Ovary (tissue), 10 donors: ENCODE measurements at places on chromosomes 5 and 9. TPM values are rescaled to one million over a fixed set of nuclear protein-coding genes. Genes with fewer than 3 reads are reported as not detected.

- DNase-seq: peak; percentile 92
These were observed 31.3 kb downstream of the ADAMTS2 start for GRCh38 chr5:179313849-179314521.

DNA sequence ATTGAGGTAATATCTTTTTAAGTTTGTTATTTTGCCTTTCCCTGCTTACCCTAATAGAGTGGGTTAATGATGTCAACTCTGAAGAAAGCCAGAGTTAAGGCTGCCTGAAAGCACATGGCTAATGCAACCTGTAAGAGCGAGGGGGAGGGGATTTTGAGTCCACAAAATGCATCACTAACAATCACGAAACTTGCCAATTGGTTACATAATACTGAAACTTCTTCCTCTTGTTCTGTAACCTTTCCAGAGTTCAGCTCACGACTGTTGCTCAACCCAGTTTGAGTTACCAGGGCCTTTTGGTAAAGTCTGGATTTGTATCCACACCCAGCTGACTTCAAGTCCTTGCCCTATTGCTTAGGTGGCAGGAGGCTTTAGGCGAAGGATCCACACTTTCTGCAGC is 308.8 kb downstream of the EFNA5 start:
- DNase-seq: no peak

DNA sequence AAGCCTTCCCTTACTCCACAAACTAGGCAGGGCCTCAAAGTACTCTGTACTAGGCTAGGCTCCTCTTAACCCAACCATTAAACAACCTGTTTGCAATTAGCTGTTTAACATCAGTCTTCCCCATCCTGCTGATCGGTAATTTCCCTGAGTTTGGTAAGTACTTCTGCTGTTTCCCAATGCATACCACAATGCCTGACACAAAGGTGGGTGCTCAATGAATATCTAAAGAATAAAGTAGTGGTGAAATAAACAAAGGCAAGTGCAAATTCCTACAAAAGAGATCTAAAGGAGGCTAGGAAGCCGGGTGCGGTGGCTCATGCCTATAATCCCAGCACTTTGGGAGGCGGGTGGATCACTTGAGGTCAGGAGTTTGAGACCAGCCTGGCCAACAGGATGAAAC is 25.0 kb downstream of the FBXW2 start:
- no peak for DNase-seq

DNA sequence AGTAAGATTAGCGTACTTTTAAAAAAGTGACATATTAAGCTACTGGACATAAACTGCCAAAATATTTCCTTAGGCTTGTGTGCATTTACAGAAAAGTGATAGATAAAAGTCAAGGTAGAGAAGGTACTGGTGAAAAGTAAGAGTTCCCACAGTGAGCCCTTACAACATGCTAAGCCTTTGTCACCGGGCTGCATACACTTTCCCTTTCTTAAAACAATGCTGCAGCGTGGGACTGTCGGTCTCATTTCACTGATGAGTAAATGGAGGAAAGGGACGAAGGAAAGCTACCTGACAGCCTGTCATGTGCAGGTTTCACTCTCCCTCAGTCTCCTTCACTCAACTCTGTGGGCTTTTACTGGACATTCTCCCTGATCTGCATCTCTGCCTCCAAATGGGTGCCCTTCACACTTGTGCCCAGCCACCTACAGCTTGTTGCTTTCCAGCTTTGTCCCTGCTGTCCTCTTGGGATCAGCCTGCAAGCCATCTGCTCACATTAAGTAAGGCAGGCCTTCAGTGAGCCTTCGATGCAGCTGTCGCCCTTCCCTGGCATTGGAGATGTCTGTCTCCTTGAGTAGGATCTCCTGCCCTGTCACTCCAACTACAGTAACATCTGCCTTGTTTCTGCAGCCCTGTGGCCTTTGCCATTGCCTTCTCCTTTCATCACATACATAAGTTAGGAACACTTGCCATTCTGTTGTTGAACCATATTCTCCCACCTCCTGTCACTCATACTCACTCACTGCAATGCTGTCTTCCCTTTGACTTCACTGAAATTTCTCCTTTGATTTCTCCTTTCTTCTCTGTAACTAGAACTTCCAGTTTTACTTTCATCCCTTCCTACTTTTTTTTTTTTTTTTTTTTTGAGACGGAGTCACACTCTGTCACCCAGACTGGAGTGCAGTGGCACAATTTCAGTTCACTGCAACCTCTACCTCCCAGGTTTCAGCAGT is 9.3 kb upstream of the ROPN1L start:
- DNase-seq: no peak

- no peak for DNase-seq
These were observed 134.5 kb downstream of the NFIB start for GRCh38 chr9:14179449-14179848.

DNA sequence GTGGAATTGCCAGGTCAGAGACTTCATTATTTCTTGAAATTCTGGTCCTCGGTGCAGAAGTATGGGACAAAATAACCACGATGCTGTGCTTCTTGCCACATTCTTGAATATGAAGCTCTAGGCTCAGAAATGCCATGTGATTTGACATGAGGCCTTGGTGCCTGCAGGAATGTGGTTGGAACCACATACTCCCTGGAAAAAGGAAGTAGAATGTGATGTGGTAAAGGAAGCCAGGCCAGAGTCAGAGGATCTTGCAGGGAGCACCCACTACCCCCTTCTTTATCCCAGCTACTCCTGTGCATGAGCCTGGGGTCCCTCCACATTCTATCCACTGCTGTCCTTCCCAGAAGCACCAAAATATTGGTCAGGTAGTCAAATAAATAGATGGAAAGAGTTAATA is 80.9 kb downstream of the FOXD1 start:
- no peak for DNase-seq

DNA sequence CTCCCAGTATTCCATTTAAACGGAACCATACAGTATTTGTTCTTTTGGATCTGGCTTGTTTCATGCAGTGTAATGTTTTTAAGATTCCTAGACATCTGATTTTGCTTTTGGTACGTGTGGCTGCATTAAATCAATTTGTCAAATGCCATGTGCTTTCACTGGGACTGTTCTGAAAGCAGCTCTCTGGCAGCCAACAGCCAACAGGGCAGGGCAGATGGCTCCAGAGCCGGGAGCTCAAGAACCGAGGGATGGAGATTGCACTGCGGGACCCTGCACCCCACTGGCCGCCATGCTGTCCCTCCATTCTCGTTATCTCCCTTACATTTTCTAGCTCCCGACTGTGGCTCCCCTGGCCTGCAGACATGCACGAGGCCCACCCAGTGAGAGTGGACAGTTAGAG is 33.4 kb upstream of the AIF1L start:
- DNase-seq: no peak

DNA sequence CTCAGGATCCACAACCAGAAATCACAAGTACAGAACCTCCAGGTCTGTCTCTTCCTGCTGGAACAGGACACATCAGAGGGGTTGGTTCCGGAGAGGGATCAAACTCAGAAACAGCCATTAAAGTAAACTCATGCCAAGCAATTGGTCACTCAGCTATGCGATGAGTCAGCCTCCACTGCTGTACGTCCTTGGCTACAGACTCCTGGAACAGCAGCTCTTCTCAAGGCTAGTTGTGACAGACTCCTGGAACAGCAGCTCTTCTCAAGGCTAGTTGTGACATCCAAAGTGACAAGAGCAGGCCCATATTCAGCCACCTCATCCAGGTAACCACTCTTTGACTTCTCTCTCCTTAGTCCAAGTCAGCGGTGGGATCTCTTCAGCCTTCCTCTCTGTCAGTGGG is at the start of gene SPINK13:
TSS of gene SPINK13 (plus strand) at position 229 of the 400 bp plus-strand sequence. CDS start 1,279 bp downstream, outside the sequence.
- no peak for DNase-seq

GRCh38 chr5:134530301-134531077 is 5.0 kb downstream of the JADE2 start:
- peak; percentile 71 for DNase-seq

GRCh38 chr5:14806456-14806855 is 65.1 kb downstream of the ANKH start:
- DNase-seq: no peak

The ENTPD2 gene
- polyA plus RNA-seq: 0.82 TPM

The SARDH gene
- polyA plus RNA-seq: 2.8 TPM

The CCDC187 gene
- 0.05 TPM for polyA plus RNA-seq

The PFN3 gene
- not detected for polyA plus RNA-seq

The KCNV2 gene
- polyA plus RNA-seq: not detected
